ENCODE measurements at places on chromosomes 16 and 17.

DNA sequence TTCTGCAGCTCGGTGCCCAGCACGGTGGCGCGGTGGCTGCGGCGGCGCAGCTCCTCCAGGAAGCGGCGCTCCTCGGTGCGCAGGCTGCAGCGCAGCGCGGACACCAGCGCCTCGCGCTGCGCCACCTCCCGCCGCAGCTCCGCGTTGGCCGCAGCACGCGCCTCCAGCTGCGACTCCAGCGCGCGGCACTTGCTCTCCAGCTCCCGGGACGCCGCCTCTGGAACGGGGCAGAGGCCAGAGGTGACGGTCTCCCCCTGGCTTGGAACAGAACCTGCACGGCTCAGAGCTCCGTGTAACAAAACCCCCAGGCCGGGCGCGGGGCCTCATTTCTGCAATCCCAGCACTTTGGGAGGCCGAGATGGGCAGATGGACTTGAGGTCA is 13.2 kb upstream of the CLUH start:
- DNase-seq = peak; percentile 75

DNA sequence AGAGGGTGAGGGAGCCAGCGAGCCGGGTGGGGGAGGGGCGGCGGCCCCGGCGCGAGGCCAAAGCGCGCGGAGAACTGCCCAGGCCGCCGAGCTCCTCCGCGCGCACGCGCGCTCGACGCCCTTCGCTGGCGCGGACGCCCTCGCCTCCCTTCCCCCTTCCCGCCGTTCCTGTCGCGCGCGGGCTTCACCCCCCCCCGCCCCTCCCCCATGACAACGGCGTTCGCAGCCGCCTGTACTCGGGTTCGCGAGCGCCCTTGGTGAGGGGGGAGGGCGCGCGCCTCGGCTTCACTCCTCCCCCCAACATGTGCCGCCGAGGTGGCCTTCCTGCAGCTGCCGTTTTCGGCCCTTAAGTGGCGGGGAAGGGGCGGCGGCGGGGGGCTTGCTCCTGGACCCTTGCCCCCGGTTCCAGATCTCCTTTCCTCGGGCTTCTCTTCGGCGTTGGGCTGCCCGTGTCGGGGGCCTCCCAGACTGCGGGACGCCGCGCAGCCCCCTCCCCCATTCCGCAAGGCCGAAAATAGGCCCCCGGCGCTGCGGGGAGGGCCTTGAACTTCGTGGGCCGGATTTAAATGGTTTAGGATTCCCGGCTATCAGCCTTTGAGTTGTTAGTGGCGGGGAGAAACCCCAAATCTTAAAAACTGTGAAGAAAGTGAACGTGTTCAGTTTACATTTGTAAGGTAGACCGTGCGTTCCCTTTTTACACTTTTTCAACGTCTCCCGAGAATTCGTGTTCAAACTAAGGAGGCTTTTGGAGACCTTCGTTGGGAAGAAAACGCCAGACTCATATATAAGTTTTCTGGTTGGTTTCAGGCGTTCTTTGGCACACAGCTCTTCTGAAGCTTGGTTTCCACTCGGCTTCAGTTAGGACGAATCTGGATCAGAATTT is 653 bp downstream of the SRRM2 start:
- DNase-seq = peak; percentile 97

DNA sequence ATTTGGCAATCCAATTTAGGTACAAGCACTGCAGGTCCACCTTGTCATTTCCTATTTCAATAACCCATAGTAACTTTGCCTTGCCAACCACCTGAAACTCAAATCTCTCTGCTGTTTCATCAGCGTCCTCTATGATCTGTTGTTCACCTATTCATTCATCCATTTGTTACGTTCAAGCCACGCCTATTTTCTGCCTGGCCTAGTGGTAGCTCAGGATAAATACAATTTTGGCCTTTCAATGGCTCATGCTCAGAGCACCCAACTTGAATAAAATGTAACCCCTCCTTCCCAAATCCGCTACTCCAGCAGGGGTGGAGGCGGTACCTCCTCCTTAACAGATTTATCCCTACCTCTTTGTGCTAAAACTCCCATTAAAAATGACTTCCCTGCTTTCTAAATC is 3.6 kb upstream of the FBXO47 start:
- no peak for DNase-seq

GRCh38 chr16:1510272-1510671 is 17.1 kb downstream of the TELO2 start:
- no peak for DNase-seq

DNA sequence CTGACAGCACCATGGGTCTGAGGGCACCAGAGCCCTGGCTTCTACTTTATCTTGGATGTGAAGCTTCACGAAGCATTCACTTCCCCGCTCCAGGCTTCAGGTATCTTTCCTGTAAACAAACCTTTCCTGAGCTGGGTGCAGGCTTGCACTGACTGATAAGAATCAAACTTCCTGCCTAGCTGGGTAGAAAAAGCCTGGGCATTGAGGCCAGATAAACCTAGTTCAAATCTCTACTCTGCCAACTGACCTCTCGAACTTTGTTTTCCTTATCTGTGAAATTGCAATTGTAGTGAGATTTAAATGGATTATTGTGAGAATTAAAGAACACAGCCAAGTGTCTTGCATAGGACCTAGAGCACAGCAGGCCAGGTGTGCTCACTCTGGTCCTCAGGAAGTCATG is 2.9 kb upstream of the TMEM208 start:
- no peak for DNase-seq

- DNase-seq = no peak
Measured at GRCh38 chr16:77332792-77333191, 102.0 kb downstream of the ADAMTS18 start.

GRCh38 chr16:11556945-11557720 is 29.6 kb downstream of the LITAF start:
- no peak for DNase-seq

DNA sequence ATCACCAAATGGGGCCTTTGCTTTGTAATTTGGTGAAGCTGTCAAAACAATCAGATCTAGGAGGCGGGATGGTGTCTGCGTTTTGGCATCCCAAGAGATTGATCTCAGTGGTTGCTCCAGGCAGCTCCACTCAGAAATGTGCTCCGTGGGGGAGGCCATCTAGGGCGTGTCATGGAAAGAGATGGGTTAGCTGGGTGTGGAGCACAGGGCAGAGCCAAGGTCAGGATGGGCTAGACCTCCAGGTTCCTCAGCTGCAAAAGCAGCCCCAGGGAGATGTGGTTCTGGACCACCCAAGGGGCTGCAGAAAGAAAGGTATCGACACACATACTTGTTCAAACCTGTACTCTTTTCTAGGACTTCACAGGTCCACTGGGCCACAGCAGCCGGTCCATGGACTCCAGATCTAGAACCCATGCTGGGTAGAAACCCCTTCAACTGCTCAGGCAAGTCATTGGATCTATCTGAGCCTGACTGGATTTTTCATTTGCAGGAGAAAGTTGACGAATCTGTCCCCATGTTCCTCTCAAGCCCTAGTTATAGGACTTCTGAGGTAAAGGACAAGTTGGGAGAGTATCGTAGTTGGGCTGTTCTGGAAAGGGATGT is 270.2 kb upstream of the RPL38 start:
- DNase-seq = no peak

GRCh38 chr17:32503251-32504165 is 16.7 kb downstream of the CDK5R1 start:
- DNase-seq = no peak

- peak; percentile 57 for DNase-seq
Measured at GRCh38 chr16:15958703-15959348, 9.4 kb downstream of the ABCC1 start.

- DNase-seq = peak; percentile 84
Measured at GRCh38 chr16:10981697-10982216, 37.4 kb downstream of the CLEC16A start.

DNA sequence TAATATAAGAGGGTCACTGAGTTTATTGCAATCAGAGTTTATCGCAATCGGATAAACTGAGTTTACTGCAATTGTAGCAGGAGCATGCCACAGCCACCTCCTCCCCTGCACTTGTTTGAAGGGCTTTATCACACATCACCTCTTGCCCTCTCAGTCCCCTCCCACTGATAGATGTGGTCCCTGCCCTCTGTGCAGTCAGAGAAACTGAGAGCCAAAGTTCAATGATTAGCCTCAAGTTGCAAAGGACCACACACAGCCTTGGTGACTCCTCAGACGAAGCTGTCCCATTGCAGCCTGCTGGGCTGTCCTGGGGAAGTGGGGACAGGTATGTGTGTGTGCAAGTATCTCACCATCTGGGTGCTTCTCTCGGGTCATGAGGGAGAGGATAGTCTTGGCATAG is 13.6 kb downstream of the ACLY start:
- DNase-seq = no peak

- DNase-seq = no peak
Measured at GRCh38 chr17:78337244-78338109, 22.4 kb downstream of the SOCS3 start.

DNA sequence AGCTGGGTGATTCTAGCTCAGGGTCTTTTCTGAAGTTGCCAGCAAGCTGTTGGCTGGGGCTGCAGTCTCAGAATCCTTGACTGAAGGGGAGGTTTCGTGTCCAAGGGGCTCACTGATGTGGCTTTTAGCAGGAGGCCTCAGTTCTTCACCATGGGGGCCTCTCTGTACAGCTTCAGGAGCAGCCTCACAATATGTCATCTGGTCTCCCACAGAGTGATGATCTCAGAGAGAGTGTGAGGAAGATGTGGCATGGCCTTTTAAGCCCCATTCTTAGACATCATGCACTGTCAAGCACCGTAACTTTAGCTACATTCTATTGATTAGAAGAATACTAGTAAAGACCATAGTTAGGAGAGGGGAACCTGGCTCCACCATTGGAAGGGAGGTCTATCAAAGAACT is 732.6 kb downstream of the WWOX start:
- no peak for DNase-seq

DNA sequence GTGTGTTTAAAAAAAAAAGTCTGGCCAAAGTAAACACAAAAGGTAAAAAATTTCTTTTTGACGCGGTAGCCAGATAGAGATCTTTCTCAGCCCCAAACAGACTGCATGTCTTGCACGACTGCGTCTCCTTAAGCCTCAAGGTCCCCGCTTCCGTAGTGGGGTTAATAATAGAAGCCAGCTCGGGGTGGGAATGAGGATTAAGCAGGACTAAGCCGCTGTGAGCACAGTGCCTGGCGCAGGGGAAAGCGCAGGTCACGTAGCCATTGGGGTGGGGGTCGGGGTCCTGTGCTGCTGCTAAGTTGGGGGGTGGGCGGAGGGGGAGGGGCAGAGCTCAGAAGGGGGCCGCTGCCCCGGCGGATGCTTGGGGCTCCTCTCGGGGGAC is 521 bp downstream of the GGA2 start:
- peak; percentile 69 for DNase-seq

GRCh38 chr16:2425008-2425518 is 4.2 kb upstream of the CCNF start:
- DNase-seq = peak; percentile 11

DNA sequence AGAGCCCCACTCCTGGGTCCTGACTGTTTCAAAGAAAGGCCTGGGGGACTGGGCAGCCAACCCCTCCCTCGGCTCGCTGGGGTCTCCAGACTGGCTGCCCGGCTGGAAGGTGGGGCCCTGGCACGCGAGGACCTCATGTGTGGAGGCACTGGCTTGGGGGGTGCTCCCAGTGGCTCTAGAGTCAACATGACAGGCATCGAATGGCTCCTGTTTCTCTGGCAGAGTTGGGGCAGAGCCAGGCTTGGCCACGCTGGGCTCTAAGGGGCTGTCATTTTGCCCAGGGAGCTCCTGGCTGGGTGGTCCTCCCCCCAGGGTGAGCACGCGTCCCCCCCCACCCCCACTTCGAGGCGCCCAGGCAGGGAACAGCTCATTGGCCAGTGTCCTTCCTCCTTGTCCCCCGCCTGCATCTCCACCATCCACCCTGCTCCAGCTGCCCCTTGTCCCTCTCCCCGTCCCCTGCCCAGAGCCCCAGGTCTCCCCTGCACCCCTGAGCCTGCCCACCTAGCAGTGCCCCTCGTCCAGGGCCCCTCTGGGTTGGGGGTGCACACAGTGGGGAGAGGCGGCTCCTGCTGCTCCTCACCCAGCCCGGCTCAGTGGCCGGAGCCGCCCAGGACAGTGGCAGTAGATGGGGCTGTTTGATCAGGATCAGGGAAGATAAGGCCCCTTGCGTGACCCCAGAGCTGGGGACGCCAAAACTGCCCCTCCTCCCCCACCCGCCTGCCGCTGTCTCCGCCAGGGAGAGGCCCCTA is 2.7 kb downstream of the GCGR start:
- no peak for DNase-seq

- DNase-seq = peak; percentile 44
Measured at GRCh38 chr17:2854143-2855055, 58.2 kb downstream of the RAP1GAP2 start.

GRCh38 chr17:67019809-67020208 is 24.5 kb upstream of the CACNG1 start:
- peak; percentile 50 for DNase-seq

DNA sequence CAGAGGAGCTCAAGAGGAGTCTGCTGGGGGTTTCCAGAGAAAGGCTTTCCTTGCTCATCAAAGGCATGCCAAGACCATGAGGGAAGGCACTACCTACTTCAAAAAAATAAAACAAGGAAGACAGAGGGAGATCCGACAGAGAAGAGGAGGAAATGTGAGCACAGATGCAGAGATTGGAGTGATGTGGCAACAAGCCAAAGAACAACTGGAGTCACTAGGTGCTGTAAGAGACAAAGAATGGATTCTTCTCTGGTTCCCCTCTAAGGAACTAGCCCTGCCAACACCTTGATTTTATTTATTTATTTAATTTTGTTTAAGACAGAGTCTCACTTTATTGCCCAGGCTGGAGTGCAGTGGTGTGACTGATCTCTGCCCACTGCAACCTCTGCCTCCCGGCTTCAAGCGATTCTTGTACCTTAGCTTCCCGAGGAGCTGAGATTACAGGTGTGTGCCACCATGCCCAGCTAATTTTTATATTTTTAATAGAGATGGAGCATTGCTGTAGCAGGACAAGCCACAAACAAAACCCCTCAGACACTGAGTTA is 13.8 kb upstream of the ACSF2 start:
- no peak for DNase-seq

DNA sequence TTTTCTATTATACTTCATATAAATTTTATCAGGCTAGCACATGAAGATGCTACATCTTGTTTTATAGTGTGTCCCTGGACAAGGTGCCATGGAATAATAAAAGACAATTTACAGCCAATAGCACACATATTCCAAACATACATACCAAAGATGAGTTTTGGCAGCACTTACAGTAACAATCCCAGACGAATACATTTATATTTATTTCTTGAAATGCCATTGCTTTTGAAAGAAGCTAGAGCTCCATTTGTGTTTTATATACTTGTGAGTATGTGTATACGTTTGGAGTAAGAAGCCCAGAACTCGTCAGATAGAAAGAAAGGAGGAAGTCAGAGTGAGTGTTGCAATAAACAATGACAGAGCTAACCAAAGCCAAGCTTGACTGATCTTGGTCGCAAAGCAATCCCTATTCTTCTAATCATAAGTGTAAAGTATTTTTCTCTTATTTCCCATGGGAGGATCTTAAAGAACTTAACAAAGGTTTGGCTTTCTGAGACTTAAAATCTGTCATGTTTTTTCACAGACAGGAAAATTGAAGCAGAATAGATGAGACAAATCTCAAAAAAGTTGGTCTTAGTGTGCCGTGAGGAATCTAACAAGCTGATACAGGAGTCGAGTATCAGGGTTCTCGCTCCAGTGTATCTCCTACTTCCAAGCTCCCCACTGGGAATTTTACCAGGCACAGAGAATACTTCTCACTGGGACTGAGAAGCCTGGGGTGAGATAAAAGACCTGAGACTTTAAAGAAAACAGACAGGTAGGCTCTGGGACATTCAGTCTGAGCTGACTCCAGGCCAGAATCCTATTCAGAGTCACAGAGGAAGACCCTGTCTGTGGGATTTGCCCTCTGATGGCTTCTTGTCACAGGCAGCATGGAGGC is 175.4 kb downstream of the AATF start:
- no peak for DNase-seq

- DNase-seq = no peak
Measured at GRCh38 chr17:42456223-42457106, 2.2 kb upstream of the ATP6V0A1 start.

- no peak for DNase-seq
Measured at GRCh38 chr16:12531937-12532336, 271.8 kb downstream of the CPPED1 start.

All from NCI-H69 (cell line).